ENCODE measurements at places on chromosomes 12 and 14.

GRCh38 chr14:75461303-75461702, 33.5 kb downstream of the JDP2 start:
- no peak for DNase-seq

GRCh38 chr12:124913474-124914391, 717 bp downstream of the UBC start:
- DNase-seq = peak; percentile 84

DNA sequence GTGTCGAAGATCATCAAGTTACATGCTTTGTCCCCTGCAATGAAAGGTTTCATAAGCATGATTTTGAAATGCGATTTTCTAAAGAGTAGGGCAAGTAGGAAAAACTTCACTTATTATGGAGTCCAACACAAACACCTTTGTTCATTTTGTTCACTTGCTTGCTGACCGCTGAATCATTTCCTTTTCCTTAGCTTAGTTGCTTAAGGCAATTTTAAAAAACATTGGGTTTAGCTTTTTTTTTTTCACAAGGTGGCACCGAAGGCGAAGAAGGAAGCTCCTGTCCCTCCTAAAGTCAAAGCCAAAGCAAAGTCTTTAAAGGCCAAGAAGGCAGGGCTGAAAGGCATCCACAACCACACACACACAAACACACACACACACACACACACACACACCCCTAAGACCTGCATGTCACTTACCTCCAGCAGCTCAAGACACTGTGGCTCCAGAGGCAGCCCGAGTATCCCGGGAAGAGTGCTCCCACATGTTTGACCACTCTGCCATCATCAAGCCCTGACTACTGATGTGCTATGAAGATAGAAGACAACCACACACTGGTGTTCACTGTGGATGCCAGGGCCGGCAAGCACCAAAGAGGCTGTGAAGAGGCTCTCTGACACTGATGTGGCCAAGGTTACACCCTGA, 11.4 kb downstream of the MANSC1 start:
- DNase-seq = no peak

DNA sequence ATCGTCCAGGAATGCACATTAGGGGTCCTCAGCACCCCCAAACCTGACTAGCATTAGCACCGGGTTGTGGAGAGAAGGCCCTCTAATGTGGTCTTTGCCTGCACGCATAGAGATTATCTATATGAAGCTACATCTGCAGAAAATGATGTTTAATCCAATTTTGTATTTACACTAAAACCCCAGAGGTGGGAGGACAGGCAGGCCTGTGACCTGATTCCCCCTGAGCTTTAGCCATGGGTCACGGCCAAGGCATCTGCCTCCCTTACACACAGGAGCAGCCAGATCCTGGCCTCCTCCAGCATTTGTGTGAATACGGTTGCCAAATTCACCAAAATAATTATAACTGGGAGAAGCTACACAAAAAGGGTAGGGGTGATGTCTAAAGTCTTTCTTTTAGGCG, 7.0 kb downstream of the APOLD1 start:
- no peak for DNase-seq

DNA sequence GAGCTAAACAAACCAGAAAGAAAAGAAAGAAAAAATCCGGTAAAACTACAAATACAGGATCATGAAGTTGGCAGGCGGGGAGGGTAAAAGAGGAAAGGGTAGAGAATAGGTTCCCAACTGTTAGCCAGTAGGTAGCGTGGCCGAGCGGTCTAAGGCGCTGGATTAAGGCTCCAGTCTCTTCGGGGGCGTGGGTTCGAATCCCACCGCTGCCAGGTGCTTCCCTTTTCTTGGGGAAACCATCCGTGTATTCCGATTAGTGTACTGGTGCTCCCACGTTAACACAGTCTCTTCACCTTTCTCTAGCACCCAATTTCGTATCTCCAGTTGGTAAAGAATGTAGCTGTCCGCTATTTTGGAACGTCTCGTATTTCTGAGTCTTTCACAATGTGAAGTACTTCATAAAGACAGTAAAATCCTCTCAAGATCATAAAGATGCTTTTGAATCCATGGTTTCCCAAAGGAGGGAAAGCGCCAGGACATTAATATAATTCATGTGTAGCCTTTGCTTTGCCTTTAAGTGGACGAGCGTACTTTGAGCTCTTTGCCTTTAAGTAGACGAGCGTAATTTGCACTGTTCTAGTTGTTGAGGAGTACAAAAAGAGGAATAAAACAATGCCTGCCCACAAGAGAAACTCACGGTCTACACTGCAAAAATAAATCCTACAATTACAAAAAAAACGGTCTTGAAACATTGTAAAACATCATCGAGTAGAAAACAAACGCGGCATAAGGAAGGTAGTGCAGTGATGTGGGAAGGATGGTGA, 19.0 kb upstream of the RNASE12 start:
- peak; percentile 53 for DNase-seq
